NCI-H1092 treated with DMSO at 0.1 percent for 48 hours (cell line): ENCODE measurements at places on chromosomes 7 and 10.

GRCh38 chr7:84113286-84113685 lies 81.3 kb downstream of the SEMA3A start:
- no peak for DNase-seq

DNA sequence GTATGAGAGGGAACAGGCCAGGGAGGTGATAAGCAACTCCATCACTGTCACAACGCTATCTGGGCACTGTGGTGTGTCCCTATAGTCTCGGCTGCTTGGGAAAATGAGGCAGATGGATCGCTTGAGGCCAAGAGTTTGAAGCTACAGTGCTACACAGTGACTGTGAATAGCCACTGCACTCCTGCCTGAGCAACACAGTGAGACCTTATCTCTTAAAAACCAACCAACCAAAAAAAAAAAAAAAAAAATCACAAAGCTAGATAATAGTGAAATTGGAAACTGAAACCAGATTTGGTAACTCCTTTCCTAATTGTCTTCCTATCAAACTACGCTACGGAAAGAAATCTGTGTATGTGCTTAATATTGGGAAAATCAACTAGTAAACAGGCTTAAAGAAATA lies 14.1 kb downstream of the MICU1 start:
- DNase-seq: peak; percentile 31

DNA sequence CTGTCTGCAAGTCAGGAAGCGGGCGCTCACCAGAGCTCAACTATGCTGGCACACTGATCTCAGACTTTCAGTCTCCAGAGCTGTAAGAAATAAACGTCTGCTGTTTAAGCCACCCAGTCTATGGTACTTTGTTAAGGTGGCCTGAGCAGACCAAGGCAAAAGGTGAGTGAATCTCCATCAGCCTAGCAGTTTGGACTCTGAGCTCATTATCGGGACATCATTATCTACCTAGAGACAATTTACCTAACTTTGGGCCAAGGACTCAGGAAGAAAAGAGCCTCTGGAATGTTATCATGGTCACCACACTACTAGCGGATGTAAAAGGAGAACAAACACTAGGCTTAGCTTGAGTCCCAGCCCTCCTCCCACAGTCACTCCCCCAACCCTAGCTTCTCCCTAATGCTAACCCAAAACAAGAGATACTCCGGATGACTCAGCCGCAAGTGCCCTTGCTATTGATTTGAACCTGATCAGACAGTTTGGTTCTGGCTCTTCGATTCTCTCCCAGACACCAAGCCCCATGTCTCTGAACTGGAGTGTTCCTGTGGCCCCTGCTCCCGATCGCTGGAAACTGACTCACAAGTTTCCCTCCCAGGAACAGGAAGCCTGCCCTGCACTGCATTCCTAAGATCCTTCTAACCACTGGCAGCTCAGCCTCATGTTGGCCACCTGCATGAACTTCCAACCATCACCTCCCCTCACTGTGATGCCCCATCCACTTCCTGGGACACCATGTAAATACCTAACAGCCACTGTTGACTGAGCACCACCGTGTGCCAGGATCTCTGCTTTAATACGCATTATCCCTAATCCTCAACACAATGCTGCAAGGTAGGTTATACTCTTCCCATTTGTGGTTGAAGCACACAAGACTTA lies 34.5 kb downstream of the CREB3L2 start:
- DNase-seq: no peak

DNA sequence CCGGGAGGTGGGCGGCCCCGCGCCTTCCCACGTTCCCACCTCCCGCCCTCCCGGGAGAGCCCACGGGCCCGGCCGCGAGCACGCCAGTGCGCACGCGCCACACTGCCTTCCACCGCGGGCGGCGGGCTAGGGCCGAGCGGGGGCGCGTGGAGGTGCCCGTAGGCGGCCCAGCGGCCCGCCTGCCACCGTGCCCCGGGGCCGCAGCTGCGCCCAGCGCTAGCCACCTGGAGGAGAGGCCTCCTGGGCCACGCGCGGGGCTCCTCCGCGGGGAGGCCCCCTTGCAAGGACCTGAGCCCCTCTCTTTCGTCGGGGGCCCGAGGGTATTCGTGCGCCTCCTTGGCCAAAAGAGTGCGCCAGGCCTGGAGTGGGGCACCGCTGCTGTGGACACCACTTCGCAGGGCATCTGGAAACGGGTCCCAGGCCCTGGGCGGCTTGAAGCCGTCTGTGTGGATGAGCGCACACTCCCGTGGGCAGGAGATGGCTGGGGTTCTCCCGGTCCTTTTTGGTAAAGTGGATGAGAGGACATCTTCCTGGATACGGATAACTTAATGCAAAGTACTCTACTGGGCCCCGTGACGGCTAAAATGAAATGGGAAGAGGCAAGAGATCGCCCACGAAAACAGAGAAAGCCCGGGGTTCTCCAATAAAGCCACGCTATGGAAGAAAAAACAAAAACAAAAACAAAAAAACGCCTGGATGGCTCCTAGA lies 9.0 kb upstream of the EBF3 start:
- DNase-seq: no peak

- DNase-seq: peak; percentile 89
These were observed 409.0 kb downstream of the KCNMA1 start for GRCh38 chr10:77228559-77228958.

DNA sequence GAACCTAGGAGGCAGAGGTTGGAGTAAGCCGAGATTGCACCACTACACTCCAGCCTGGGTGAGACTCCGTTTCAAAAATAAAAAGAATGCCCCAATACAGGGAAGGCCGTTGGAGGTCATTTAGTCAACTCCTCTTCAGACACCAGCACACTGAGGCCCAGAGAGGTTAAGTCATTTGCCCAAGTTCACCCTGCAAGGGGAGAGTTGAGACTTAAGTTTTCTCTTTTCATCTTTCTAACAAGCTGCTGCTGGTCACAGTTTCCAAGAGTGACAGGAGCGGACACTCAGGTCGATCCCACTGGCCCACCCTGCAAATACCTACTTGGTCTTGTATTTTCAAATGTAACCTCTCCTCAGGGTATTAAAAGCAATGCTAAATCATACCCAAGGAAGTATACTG lies 30.4 kb upstream of the VCL start:
- DNase-seq: no peak

GRCh38 chr7:17097668-17098297 lies 200.7 kb upstream of the AHR start:
- DNase-seq: no peak

GRCh38 chr7:2689343-2689847 lies 1.4 kb downstream of the AMZ1 start:
- DNase-seq: no peak

DNA sequence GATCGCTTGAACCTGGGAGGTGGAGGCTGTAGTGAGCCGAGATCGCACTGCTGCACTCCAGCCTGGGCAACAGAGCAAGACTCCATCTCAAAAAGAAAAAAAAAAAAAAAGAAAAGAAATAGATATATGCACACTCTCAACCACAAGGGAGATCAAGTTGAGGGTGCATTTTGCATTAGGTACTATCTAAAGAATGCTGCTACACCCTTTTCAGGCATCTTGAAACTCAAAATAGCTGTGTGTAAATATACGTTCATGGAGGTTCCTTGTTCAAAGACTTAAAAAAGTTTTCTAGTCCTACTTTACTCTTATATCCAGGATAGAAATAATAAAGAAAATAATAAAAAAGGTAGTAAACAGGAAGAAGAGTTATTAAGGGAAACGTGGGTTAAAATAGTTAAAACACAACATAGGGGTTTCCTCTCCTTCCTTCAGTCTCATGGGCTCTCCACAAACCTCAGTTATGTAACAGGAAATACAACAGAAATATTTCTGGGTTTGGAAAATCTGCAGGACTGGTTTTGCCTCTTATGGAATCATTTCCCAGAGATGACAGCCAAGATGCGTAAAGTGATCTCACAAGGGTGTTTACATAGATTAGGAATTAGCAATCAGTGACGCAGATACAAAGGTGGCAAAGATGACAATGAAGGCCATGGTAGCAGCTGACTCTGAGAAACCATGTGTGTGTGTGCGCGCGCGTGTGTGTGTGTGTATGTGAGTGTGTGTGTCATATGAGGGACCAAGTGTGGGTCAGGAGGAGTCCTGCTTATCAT lies 15.1 kb downstream of the STEAP4 start:
- DNase-seq: no peak

DNA sequence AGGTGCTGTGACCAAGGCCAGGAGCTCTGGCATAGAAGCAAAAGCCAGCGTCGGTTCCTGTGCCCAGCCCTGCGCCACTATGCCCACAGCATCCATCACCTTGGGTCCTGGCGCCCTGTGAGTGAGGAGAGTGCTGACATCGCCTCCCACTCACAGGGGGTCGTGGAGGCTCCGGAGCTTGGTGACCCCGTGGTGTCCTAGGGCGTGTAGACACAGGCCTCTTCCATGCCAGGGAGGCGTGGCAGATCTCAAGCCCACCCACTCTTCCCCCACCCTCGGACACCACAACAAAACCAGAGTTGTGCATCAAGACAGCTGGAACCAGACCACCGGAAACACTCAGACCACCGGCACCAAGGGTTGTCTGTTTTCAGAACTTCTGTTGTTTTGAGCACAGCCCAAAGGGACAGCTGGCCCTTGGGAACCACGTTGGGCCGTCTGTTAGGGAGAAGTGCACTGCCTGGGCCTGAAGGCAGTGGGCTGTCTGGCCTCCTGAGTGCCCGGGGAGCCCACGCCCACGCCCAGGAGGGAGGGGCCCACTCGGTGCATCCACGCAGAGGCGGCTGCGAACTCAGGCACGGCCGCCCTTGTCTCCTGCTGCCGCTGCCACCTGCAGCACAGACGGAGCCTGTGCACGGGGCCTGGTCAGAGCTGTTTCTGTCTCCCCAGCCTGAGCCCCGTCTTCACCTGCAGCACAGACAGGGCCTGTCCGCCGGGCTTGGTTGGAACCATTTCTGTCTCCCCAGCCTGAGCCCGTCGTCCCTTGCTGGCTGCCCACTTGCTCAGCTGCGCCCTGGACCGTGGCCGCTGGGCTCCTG lies 106.3 kb downstream of the INPP5A start:
- no peak for DNase-seq

DNA sequence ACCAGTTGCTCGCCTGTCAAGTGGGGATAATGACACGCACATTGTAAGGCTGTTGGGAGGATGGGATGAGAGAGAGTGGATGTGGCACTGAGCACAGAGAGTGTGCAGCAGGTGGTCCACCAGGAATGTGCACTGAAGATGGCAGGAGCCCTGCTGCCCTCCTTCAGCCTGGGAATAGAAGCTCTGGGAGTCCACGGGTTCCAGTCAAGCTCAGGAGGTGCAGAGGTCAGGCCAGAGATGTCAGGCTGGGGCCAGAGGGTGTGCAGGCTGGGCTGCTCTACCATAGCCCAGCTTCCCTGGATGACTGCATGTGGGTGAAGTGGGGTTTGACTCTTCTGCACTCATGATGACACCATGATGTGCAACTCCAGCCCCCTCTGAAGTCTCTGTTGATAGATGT lies 58.7 kb downstream of the C10orf120 start:
- no peak for DNase-seq

DNA sequence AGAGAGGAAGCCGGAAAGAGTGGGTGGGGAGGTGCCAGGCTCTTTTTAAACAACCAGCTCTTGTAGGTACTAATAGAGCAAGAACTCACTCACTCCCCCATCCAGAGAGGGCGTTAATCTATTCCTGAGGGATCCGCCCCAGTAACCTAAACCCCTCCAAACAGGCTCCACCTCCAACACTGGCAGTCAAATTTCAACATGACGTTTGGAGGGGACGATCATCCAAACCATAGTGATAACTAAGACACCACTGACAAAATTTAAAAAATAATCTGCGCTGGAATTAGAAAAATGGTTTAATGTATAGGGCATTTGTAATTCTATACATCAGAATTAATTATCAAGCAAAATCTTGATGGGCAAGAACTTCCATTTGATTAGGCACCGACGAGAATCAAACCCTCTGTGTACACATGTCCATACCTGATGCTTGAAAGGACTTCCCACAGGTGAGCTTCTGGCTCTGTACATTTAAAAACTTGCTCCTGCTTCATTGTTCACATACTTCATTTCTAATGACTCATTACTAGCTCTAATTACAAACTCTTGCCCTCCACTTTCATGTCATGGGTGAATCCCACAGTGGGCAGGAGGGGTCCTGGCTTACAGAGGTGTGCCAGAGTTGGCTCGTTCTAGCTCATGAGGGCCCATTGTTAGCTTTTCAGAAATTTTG lies 20.6 kb upstream of the KDM7A start:
- DNase-seq: no peak

DNA sequence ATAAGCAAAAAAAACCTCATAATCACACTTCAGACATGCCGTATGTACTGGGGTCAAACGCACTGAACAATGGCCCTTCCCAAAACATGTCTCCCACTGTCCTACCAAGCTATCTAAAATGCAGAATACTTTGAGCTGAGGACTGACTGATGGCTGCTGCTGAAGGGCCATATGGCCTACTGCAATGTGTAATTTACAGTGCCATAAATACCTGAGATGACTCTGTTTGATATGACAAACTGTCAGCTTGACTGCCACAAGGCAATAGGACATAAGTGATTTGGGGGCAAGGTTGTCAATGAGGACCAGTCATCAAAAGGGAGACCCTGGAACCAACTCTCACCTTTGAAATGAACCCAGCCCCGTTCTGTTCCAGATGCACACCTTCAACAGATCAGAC lies 187.4 kb upstream of the FRMD4A start:
- no peak for DNase-seq

GRCh38 chr10:52463826-52464225 lies 149.7 kb downstream of the DKK1 start:
- DNase-seq: no peak

GRCh38 chr7:74083928-74084721 lies 521 bp downstream of the LIMK1 start:
- DNase-seq: peak; percentile 66

DNA sequence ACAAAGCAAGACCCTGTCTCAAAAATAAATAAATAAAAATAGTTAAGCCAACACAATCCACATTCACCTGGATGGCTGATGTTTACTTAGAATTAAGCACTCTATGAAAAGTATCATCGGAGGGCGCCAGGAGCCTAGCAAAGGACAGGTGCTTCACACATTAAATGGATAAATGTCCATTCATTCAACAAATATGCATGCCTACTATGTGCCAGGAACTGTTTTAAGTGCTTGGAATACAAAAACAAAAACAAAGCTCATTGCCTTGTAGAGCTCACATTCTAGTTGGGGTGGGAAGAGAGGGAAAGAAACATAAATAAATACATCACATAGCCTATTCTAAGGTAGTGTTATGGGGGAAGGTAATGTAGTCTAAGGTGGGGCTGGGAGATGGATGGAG lies 4.1 kb downstream of the BAIAP2L1 start:
- DNase-seq: no peak

GRCh38 chr7:80856769-80857168 lies 62.1 kb downstream of the SEMA3C start:
- no peak for DNase-seq

- DNase-seq: no peak
These were observed 387.2 kb downstream of the TCERG1L start for GRCh38 chr10:130924138-130924819.

DNA sequence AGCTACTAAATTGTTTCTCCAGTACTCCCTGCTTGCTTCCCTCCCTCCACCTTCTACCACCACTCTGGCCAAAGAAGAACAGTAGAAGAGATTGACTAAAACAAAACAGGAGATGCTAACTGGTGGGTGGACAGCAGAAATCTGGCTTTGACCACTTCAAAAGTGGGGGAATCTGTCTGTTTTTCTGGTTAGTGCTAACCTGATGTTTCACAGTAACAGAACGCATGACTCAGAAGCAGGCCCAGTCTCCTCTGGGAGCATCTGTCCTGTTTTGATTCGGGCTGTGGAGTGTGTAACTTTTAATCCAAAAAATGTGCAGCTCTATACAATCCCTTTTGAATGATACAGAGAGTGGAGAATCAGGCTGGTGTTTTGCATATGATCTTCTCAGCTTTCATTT lies 32.7 kb upstream of the ZNF438 start:
- no peak for DNase-seq
